ENCODE measurements at places on chromosomes 6 and 20. TPM values are rescaled to one million over a fixed set of nuclear protein-coding genes. Genes with fewer than 3 reads are reported as not detected.

Gene C20orf202
- total RNA-seq: not detected

Gene MUC21
- total RNA-seq: not detected

DNA sequence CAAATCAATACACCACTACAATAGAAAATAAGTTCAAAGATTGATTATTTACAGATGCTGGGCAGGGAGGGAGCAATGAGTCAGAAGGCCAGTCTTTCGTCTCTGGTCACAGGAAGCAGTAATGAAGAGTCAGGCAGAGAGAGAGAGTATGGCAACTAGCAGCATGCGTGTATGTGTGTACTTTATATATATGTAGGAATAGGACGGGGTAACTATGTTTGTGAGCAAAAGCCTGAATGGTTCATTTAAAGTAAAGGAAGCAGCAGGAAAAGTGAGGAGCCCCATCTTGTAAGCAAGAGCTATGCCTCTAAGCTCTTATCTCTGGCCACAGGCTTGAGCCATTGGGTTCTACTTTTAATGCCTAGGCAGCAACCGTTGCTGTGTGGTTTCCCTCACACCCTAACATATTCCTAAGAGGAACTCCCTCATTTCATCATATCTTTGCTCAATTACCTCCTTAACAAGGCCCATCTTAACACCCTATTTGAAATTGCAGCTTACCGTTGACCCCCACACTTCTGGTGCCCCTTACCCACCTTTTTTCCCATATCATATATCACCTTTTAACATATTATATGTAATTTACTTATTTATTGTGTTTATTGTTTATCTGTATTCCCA, 66.6 kb downstream of the AFG1L start:
- no peak for DNase-seq

GRCh38 chr6:1997702-1998101, 247.7 kb downstream of the GMDS start:
- DNase-seq: no peak

Gene OR2H1
- total RNA-seq: not detected

- DNase-seq: no peak
These were observed 41.2 kb downstream of the ANKS1A start for GRCh38 chr6:34930221-34930620.

DNA sequence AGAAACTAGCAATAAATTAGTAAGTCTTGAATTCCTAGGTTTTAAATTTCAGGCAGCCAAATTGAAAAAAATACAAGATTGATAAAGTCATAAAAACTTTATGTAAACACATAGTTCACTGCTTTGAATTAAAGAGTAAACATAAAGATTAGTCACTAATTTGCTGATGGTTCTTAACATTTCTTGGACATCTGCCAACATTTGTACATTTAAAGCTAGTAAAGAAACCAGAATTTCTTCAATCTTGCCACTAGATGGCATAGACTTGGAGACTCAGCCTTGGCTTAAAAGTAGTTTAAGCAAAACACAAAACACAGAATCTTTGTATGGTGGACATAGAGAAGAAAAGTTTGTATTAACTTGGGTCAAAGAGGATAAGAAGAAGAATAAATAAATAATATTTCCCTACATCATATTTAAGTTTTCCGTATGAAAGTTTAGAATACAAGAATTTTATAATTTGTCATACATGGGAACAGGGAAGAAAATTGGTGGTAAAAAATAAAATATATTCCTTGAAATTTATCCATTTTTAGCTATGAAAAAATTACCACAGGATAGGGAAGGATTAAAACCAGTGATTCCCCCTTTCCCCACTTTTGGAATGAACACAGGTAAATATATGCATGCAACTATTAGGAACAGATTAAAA, 41.7 kb upstream of the FAM135A start:
- DNase-seq: no peak

GRCh38 chr6:14729129-14729871, 516.6 kb upstream of the JARID2 start:
- DNase-seq: no peak

GRCh38 chr20:48910347-48910781, 11.1 kb upstream of the ARFGEF2 start:
- no peak for DNase-seq

DNA sequence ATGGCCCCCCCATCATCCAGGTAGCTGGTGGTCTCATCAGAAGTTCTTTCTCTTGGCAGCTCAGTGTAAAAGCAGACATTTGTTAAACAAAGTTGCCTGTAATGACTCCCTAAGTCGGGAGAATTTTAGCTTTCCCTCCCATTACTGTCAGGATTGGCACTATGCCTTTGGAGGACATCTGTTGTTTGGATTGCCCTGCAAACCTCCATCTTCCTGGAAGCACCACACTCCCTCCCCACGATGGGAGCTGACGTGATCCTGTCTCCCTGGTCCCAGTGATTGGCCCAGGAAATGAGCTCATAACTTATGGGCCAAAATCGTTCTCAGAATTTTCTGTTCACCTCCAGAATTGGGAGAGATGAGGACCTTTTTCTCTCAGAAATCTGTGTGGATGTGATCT, 42.6 kb upstream of the CNR1 start:
- no peak for DNase-seq

- DNase-seq: no peak
These were observed 18.6 kb downstream of the FKBP1A start for GRCh38 chr20:1374246-1374645.

DNA sequence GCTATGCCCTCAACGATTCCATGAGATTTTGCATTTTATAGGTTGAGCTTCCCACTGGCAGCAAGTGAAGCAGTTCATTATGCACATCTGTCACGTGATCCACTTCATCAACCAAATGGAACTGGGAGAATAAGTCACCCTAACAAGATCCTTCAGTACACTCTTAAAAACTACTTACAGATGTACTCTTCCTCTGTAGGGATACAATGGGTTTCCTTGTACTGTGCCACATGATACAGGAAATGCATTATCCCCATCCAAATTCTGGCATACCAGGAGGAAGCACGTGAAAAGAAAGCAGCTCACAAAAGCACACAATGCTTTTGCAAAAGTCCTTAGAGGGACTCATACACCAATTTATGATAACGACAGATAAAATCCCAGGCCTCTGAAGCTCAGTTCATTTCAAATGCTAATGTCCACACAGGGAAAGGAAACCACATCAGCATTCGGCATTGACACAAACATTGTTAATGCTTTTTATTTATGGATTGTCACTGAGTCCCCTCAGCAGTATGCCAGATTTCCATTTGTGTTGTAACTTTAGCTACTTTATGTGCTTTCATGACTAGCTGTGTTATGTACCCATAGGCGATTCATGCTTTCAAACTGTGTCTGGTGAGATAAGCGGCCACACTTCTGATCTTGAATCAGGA, 58.1 kb upstream of the REV3L start:
- no peak for DNase-seq

DNA sequence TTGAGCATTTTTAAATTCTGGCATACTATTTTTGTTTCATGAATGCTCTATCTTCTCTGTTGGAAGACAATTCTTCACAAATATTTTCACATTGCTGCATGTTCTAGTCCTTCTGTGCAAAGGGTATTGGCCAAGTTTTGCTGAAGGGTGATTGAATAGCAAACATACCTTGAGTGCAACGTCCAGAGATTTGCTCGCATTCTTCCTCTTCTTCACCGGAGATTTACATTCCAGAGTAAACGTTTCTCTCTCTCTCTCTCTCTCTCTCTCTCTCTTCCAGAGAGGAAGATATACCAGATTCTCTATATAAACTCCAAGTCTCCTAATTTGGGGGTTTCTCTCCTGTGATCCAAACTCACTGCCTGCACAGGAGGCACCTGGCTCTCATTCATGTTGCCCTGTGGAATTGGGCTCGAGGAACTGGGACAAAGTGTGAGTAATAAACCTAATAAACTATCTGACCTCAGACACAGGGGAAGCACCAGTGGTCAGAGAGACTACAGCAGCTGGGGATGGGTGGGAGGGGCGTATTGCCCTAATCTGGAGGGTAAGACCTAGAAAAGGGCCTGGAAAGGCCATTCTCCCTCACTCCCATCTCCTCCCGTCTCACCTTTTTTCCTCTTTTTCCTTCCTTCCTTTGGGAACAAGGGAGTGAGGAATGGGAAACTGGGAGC, 1.1 kb upstream of the TREML1 start:
- no peak for DNase-seq

GRCh38 chr20:41617059-41617901, 897 bp downstream of the CHD6 start:
- peak; percentile 38 for DNase-seq

- DNase-seq: no peak
These were observed 34.3 kb upstream of the RNF144B start for GRCh38 chr6:18352842-18353241.

GRCh38 chr6:38064431-38064830, 244.9 kb downstream of the ZFAND3 start:
- DNase-seq: no peak

DNA sequence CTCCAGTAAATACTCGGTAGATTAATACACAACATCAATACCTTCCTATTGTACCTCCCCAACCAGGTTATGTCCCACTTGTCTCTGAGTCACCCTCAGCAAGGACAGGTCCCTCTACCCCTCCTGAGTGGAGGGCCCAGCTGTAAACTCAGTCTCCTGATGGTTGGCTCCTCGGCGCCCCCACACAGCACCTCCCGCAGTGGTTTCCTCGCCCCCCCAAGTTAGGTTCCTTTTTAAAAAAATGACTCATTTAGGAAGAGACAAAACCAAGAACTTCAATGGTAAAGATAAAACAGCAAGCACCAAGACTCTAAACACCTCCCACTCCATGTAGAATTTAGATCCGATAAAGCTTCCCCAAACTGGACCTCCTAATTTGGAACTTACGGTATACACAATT, 83.5 kb downstream of the TRERF1 start:
- DNase-seq: no peak

DNA sequence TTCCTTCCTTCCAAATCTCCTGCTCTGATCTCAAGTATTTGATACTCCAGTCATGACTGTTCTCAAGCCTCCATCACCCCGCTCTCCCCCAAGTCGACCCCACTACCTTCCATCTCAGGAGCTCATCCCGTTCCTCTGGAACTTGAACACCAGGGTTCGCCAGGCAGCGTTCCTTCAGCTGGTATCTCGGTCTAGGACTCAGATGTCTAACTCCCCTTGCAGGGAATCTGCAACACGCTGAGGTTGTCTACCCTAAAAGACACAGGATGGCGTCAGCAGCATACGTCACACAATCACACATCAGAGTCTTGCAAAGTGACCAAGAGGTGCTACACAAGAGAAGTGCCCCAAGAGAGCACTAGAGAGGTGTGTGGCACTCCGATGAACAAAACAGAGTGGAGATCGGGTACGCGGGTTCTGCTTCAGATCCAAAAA, 706 bp downstream of the ZNF184 start:
- no peak for DNase-seq

DNA sequence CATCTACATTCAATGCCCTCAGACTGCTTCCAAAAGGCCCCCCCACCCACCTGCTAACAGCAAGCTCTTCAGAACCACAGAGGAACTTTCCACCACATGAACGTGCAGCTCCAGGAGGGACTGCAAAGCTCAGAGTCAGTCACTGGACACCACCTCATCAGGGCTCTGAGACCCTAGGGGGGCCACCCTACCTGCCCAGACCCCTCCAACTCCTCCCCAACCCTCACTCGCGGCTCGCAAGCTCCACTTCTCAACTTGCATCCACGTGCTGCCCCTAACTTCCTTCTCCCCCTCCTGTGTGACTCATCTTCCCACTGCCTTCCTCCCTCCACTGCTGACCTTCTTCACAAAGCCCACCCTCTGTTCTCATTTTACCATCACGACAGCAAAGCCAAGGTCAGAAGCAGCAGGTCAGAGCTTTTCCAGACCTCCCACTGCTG, 6.5 kb downstream of the MBOAT1 start:
- no peak for DNase-seq

Gene MATN4
- not detected for total RNA-seq

GRCh38 chr6:136250686-136251008, 536 bp upstream of the MTFR2 start:
- no peak for DNase-seq

GRCh38 chr6:96652552-96652951, 89.6 kb downstream of the FHL5 start:
- DNase-seq: no peak

DNA sequence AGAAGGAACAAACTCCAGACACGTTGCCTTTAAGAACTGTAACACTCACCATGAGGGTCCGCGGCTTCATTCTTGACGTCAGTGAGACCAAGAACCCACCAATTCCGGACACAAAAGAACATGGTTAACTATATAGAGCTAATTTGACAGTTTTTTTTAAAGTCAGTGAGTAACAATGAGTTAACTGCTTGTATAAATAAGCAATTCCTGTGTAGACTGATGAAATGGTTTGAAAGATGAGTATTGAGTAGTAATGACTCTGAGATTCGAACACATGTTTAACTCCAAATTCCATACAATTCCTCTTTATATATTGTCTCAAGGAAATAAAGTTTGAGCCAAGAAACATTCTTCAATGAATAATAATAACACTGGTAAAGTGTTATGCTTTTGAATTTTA, 478.0 kb downstream of the MMUT start:
- no peak for DNase-seq

DNA sequence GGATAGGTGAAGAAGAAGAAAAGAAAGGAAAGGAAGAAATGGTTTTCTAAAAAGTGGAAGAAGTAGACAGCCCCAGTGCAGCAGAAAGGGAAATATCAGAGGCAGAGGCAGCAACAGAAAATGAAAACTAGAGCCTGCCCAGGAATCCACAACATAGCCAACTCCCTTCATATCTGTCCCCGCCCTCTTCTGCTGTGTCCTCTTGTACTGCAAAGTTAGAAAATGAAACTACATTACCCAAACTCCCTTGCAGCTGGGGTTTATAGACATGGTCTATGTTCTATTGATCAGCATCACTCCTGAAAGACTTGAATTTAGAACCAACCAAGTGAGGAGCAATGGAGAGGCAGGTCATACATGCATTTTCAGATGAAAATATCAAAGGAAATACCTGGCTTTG, 200.5 kb upstream of the PHACTR1 start:
- no peak for DNase-seq

- DNase-seq: no peak
These were observed 198.6 kb upstream of the NT5E start for GRCh38 chr6:85251300-85251699.

GRCh38 chr20:56005389-56005715, at the start of gene CBLN4:
Gene CBLN4, minus strand, starts transcription at chr20:56005519. Its CDS starts 1,348 bp downstream, at chr20:56004171.
- no peak for DNase-seq

DNA sequence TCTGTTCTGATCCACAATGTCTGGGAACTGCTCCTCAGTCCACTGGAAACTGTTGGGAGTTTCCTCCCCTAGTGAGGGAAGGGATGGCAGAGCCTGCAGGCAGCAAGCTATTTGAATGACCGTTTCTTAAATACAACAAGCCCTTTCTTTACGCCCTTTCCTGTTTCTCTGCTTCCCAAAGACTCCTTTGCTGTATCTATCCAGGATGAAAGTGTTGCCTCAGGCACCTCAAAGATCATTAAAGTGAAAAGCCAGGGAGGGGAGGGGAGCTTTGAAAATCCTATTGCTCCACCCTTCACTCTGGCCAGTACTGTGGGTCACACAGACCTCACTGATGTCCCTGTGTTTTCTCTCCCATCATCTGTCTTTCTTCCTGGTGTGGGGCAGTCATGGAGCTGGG, 213.1 kb downstream of the RNF144B start:
- no peak for DNase-seq

- no peak for DNase-seq
These were observed 163.3 kb upstream of the MARCKS start for GRCh38 chr6:113693851-113694250.

GRCh38 chr6:63267828-63268227, 52.0 kb downstream of the LGSN start:
- DNase-seq: no peak
